ENCODE measurements at places on chromosomes 7 and 10.

DNA sequence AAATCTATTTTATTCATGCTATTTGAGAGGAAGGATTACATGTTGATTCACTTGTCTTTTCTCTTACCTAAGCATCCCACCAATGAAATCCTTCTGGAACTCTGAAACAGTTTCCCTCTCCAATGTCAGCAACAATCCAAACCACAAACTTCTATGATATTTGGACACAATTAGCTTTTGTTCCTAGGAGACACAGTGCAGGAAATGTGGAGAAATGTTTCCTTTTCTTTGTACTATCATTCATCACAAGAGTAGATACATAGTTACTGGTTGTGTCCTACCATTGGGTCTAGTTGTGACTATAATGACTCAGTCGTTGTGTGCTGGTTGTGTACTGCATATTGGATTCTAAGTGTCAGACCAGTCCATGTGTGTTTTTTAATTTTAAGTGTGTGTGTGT is 156.8 kb upstream of the MAGI2 start:
- DNase-seq, result no peak

GRCh38 chr10:17562614-17563013 is 54.6 kb downstream of the HACD1 start:
- DNase-seq, result no peak

GRCh38 chr7:98985406-98985805 is 107.1 kb downstream of the TRRAP start:
- DNase-seq, result no peak

GRCh38 chr7:99373091-99374066 is 1.2 kb upstream of the ARPC1B start:
- DNase-seq, result no peak

- peak; percentile 93 for DNase-seq
Measured at GRCh38 chr10:11178606-11179515, 161.2 kb downstream of the CELF2 start.

DNA sequence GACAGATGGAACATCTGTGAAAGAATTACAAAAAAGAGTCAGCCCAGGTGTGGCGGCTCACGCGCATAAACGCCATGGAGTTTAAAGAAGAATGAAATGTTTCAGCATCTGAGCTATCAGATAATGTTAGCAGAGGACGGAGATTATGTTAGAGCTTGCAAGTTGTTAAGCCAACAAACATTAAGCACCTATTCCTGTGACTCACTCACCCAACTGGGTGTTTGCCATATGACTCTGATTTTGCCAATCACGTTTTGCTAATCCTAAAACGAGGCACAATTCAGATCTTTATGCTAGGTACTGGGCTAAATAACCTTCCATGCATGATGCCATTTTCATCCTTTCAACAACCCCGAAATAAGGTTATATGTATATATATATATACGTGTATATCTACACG is 29.0 kb upstream of the CCNY start:
- no peak for DNase-seq

DNA sequence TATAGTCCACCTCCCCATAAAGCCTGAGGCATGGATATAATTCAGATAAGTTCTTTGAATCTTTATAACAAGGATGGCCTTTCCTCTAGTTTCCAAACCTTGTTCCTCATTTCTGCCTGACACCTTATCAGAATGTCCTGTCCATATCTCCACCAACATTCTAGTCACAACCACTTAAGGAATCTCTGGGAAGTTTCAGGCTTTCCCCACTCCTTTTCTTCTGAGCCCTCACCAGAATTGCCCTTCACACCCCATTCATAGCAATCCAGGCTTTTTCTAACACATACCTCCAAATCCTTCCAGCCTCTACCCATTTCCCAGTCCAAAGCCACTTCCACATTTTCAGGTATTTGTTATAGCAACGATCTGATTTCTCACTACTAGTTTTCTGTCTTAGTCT is 18.0 kb upstream of the DIP2C start:
- DNase-seq, result no peak

- DNase-seq, result no peak
Measured at GRCh38 chr7:95963446-95963990, 191.2 kb downstream of the DYNC1I1 start.

DNA sequence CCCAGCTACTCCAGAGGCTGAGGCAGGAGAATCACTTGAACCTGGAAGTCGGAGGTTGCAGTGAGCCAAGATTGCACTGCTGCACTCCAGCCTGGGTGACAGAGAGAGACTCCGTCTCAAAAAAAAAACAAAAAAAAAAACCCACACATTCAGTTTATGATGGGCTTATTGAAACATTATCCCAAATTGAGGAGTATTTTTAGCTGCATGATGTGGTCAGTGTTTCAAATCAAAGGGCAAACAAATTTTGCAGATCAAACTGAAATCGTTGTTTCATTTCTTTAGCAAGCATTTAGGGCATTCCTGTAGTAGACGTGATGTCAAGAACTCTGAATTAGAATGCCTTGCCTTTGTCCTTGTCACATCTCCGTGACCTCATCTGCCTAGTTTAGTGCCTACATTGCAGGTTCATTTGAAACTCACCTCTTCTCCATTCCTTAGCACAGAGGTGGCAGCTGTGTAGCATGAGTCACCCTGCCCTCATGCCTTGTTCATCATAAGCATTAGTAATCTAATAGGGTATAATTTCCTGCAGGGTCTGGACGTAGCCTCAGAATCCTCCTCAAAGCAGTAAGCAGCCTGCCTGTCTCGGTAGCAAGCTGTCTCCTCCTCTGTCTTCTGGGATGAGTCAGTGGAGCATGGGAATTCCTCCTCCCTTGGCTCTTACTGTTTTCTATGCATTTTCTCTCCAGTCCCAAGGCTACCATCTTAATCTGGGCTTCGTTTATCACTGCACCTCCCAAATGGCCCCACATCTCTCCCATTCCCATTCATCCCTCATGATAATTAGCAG is 73.8 kb downstream of the CUL1 start:
- peak; percentile 63 for DNase-seq

GRCh38 chr10:110207805-110208613 is 604 bp downstream of the MXI1 start:
- DNase-seq, result peak; percentile 42

- no peak for DNase-seq
Measured at GRCh38 chr7:21448974-21449373, 21.1 kb downstream of the SP4 start.

DNA sequence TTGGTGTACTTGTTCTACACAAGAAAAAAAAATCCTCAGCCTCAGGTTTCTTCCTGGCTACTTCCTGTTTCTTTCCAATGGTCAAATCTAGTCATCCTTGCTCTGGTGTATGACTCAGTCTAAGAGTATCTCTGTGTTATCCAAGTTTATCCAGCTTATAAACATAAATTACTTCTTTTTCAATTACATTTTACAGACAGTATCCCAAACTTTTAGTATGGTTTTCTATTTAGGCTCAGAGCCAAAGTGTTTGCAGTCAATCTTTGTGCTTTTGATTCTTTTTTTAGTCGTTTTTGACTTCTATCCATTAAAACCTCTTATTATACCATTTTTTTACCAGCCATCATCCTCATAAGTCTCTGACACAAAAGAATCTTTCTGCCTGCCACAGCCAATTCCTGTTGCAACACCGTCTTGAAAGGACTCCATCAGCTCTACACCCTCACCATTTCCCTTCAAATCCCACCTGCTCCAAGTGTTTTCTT is 294.6 kb downstream of the PTEN start:
- DNase-seq, result no peak

GRCh38 chr10:124366343-124366742 is 52.4 kb downstream of the OAT start:
- DNase-seq, result no peak

DNA sequence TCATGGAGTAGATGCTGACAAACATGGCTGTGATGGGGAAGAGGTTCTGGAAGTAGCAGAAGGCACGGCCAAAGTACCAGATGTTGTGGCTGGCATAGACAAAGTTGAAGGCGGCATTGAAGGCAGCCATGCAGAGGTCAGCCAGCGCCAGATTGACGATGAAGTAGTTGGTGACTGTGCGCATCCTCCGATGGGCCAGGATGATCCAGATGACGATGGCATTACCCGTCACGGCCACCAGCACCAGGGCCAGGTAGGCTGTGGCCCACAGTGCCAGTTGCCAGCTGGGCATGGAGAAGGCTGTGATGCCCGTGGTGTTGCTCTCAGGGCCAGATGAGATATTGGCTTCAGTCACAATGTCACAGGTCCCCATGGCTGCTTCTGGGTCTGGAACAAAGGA is 767 bp downstream of the TACR2 start:
- no peak for DNase-seq

DNA sequence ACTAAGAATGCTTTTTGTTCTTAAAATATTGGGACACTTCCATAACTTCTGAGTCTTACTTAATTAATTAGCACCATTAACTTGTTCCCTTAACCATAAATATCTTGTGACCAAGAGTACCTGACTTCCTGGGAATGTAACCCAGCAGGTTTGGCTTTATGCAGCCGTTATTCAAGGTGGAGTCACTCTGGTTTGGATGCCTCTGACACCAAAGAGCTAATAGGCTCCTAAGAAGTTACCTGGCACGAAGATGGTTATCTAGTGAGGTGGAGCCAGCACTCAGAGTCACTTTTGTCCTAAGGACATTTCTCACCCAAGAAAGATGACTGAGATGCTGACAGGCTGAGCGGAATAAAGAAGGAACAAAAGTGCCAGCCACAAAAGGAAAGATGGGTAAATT is 172.3 kb downstream of the C1GALT1 start:
- no peak for DNase-seq

- DNase-seq, result no peak
Measured at GRCh38 chr7:121623130-121623872, 227.2 kb upstream of the FAM3C start.

DNA sequence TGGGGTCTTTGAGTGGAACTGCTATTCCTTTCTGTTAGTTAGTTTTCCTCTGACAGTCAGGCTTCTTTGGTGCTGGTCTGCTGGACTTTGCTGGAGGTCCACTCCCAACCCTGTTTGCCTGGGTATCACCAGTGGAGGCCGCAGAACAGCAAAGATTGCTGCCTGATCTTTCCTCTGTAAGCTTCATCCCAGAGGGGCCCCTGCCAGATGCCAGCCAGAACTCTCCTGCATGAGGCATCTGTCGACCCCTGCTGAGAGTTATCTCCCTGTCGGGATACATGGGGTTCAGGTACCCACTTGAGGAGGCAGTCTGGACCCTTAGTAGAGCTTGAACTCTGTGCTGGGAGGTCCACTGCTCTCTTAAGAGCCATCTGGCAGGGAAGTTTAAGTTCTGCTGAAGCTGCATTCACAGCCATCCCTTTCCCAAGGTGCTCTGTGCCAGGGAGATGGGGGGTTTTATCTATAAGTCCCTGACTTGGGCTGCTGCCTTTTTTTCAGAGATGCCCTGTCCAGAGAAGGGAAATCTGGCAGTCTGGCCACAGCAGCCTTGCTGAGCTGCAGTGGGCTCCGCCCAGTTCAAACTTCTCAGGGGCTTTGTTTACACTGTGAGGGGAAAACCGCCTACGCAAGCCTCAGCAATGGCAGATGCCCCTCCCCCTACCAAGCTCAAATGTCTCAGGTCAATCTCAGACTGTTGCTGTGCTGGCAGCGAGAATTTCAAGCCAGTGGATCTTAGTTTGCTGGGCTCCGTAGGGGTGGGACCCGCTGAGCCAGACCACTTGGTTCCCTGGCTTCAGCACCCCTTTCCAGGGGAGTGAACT is 89.7 kb upstream of the CDK6 start:
- DNase-seq, result no peak

DNA sequence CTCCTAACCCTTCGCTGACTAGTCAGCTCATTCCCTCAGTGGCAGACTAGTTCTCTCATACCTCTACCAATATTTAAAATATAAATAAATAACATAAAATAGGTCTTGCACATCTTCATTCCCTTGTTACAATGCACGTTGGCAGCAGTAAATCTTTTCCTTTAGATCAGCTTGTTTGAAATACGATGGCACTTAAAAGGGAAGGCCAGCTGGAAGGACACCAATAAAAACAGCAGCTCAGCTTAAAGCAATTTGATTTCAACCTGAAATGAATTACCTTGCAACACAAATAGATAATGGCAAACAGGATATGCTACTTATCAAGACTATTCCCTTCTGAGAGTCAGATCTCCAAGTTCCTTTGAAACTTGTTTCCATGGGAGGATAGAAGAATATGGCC is 321.8 kb downstream of the GFRA1 start:
- DNase-seq, result no peak

GRCh38 chr7:48976253-48976652 is 51.9 kb downstream of the CDC14C start:
- no peak for DNase-seq

- DNase-seq, result no peak
Measured at GRCh38 chr10:126683466-126683865, 13.0 kb upstream of the C10orf90 start.
